ENCODE measurements at places on chromosomes 2 and 18.

DNA sequence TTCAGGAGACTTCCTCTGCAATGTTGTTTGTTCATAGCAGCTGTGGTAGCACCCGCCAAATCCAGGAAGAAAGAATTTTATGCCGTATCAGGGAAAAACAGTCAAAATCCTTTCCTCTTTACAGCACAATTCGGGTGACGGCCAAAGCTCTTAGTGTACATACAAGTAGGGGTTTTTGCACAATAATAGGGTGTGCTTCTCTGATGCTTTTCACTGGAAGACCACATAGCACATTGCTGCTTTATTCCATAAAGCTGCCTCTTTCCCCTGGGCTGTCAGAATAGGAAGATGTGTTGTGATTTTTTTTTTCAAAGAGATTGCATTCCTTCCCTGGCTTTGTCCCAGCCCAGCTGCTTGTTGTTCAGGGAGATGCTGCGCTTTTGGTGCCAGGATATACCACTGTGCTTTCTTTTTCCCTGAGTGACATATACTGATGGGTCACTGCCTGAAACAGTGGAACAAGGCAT lies 27.2 kb upstream of the LANCL1 start:
- no peak for DNase-seq

DNA sequence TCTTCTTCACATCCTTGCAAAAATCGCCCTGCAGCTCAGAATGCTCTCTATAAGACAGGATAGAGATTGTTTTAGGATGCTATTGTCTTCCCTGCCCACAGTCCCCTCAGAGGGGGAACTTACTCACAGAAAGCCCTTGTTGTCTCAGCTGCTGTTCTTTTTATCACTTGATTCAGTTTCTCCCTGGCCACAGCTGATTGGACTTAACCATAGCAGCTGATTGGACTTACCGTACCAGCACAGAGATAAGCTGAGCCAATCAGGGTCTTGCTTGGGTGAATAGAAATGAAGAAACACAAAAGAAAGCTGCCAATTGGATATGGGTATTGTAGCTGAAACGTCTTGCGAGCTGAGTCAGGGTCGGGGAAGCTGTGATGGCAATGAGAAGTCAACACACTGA lies 194.2 kb upstream of the MEX3C start:
- DNase-seq, result no peak

DNA sequence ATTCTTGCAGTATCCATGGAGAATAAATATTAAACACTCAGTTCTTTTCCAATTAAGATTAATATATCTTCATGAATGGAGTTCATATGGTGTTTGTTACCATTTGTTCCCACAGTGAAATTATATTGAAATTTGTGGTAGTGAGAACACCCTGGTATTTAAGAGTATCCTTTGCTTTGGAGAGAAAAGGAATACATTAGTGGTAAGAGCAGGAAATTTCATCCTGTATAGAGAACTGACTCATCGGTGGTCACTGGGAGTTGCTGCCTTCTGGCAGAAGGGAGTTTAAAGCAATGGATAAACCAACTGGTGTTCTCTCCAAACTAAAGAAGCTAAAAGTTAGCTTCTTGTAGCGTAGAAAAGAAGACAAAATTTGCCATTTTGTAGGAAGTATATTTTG lies 107.3 kb downstream of the MYO1B start:
- DNase-seq, result no peak

DNA sequence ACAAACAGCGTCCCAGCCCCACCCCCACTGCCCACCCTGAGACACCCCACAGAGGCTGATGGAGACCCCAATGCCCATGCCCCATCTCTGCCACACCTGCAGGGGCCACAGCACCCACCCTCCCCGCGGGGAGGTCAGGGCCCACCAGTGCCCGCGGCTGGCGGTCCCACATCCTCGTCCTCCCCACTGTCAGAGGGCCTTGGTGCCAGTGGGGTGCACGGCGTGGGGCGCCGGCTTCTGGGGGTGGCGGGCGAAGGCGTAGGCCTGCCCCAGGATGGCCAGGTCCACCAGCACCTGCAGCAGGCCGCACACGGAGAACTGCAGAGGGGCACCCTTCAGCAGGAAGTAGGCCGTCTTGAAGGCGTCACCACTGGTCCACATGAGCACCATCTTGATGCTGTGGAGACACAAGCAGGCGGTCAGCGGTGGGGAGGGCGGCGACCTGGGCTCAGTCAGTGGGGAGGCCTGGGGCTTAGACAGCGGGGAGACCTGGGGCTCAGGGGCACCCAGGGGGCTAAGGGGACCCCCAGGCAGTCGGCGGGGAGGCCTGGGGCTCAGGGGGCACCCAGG lies 47.6 kb downstream of the SLC66A2 start:
- no peak for DNase-seq

DNA sequence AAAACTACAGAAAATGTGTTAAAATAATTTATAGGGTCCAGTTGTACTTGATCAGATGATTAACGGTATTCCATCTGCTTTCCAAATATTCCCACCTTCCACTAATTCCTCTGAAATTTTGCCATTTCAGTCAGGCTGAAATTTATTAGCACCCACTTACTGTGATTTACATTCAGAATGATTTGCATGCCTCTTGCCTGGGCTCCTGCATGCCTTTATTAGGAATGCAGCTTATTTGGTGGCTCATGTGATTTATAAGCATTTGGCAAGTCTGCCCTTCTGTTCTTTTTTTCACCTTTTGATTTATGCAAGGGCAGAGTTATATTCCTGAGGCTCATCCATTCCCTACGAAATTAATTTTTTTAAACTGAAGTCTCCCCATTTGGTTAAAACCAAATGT lies 1594.5 kb upstream of the PIK3C3 start:
- DNase-seq, result no peak

DNA sequence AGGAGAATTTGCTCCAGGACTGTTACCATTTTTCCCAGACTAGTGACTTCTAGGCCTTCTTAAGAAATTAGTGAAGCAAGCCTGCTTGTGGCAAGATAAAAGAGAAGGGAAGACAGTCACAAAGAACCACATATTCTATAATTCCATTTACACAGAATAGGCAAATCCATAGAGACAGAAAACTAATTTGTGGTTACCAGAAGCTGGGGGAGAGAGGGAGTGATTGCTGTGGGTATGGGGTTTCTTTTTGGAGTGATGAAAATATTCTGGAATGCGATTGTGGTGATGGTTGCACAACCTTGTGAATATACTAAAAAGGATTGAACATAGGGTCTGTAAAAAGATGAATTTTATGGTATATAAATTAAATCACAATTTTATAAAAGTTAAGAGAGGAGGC lies 37.5 kb upstream of the SIX2 start:
- DNase-seq, result no peak
